ENCODE measurements at places on chromosomes 16 and 17.

GRCh38 chr16:48352648-48353390 is 32.4 kb downstream of the SIAH1 start:
- no peak for DNase-seq

GRCh38 chr16:68646953-68647659 is 2.0 kb downstream of the CDH3 start:
- no peak for DNase-seq

DNA sequence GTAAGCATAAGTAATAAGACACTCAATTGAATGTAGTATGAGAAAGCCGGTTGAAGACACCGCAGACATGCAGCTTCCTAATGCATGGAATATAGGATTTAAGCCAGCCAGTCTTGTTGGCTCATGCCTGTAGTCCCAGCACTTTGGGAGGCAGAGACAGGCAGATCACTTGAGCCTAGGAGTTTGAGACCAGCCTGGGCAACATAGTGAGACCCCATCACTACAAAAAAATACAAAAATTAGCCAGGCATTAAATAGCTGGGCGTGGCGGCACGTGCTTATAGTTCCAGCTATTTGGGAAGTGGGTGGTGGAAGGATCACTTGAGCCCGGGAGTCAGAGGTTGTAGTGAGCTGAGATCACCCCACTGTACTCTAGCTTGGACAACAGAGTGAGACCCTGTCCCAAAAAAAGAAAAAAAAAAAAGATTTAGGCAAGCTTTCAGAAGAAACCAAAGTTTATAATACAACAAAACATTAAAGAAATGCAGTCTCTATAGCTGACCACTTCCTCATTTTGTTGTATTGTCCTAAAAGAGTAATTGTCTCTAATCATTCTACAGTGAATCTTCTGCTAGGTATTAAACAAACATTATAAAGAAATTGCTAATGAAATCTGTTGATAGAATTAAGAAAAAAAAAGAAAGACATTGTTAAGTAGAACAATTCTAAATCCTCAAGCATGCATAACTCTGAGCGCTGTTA is 68.6 kb upstream of the KIFC3 start:
- no peak for DNase-seq

GRCh38 chr16:57802341-57803133 is at the start of gene KIFC3:
KIFC3 (minus strand) TSS chr16:57802491; CDS start chr16:57798243, 4,248 bp downstream.
- peak; percentile 94 for DNase-seq

GRCh38 chr16:24900230-24900629 is 54.5 kb downstream of the SLC5A11 start:
- DNase-seq = no peak

- peak; percentile 66 for DNase-seq
These were observed 54.0 kb upstream of the ZNF750 start for GRCh38 chr17:82893779-82894178.
